ENCODE measurements at places on chromosomes 12 and 14. TPM values are rescaled to one million over a fixed set of nuclear protein-coding genes. Genes with fewer than 3 reads are reported as not detected.

DNA sequence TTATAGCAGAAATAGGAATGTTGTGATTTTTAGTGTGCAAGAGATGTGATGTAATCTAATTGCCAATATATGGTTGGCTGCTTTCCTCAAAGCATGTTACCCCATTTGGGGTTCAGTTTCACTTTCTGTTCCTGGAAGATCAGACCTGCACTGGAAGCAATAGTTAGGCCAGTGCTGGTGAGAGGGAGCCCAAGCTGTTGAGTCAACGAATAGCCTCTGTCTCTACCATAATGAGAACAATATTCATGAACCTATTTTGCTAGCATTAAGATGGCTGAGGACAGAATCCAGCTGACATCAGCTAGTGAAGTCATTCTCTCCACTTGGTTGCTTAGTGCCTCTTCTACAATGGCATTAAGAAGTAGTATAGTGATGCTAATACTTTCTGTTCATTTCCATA is 379.9 kb upstream of the DCN start:
- no peaks in the 10 kb centered on the region for H3K36me3 ChIP-seq
- no peaks in the 10 kb centered on the region for H3K27me3 ChIP-seq
- H3K4me3 ChIP-seq = no peak overlapping the region
- no peaks in the 10 kb centered on the region for H3K4me1 ChIP-seq
- no peak overlapping the region for H3K27ac ChIP-seq
- no peak for DNase-seq

DNA sequence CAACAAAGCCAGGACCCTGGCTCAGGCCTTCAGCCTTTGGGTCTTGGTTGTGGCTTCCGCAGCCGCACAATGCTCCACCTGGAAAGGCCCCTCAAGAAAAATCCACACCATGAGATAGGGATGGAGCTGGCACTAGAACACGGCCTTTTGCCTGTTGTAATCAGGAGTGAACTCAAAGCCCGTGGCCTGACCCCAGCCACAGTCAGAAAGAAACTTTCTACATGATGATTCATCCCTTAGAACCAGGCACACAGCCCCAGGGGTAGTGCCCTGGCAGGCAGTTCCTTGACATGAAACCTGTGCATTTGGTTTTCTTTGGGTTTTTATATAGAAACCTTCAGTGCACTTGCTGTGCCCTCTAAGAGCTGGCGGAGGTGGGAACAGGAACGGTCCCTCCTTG is 5.1 kb downstream of the CLMN start:
- H3K27me3 ChIP-seq = no peaks in the 10 kb centered on the region
- H3K4me3 ChIP-seq = peak overlapping the region; percentile 61
- DNase-seq = peak; percentile 72
- peaks cover 59% of the 10 kb centered on the region for H3K36me3 ChIP-seq

The CLEC14A gene
- total RNA-seq = not detected

The ITGB7 gene
- 4.3 TPM for total RNA-seq

Measured in Calu3 (cell line).